ENCODE measurements at places on chromosomes 7 and 10.

- DNase-seq = no peak
Measured at GRCh38 chr10:104577861-104578521, 63.1 kb upstream of the SORCS3 start.

DNA sequence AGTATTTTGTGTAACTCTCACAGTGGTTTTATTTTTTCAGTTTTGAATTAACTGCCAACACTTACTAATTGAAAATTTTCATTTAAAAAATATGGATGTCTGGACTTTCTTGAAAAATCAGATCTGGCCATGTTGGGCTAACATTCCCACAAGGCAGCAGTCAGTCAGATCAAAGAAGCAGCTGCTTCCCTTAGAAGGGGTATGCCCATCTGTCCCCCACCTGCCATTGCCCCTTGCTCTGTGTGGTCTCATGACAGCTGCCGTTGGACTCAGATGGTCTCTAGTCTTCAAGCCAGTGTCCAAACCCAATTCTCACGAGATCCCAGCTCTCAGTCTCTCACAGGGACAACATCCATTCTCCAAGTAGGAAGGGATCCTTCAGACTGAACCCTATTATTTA, 212.1 kb upstream of the GHITM start:
- DNase-seq = no peak

DNA sequence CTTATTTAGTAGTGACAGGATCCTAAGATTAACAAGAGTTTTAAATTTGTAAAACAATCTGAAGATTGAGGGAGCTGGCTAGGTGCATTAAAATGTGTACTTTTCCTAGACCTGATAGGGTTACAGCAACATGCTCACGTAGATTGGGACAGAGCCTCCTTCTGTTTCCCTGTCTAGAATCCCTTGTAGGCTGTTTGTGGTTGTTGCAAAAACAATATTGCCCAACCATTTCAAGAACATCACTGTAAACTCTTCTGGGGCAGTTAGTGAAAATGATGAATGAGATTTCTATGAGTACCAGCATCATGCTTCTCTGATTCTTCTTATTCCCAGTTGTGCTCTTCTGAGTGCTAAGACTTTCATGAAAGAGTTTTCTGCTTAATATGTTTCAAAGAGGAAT, 14.7 kb upstream of the CPED1 start:
- DNase-seq = no peak

DNA sequence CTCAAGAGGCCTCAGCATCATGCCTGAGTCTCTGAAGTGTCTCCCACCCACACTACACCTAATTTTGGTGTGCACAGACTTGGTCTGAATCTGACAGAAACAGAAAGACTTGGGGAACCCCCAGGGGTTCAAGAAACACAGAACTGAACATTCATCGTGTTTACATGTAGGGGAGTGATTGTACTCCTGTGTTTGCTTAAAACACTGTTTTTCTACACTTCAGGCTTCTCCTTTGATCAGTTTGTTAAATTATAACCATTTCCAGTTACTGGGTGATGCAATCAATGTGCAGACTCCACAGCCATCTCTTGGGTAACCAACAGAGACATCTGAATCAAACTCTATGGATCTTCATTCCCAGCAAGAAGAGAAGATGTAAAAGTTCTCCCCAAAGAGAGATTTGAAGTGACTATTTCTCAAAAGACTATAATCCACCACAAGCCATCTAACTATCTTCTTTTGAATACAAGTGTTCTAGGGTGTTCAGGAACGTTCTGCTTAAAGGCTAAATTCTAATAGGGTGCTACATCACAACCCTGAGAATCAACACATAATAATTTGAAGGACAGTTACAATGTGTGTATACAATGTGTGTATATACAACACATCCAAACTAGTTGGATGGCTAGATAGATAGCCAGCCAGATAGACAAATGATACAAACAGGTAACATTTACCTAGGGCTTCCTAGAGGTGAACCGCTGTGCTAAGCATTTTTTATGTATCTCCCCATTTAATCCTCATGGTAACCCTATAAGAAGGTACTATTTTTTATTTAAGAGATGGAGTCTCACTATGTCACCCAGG, 34.2 kb downstream of the DNAJC12 start:
- DNase-seq = no peak

DNA sequence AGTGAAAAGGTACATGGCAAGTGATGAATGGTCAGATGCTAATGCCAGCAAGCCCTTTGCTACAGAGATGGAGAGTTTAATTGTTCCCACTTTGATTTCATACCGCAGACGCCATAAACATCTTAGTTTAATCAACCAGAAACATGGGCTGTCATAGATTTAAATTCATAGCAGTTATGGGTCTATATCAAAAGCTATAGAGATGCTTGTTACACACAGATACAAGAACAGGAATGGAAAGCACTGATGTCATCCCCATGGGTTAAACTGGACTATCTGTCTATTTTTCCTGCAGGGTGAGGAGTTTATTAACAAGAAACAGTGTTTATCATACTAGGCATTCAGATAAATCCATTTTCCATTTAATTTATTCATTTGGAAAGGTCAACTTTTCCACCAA, 409.2 kb downstream of the NRG3 start:
- no peak for DNase-seq

DNA sequence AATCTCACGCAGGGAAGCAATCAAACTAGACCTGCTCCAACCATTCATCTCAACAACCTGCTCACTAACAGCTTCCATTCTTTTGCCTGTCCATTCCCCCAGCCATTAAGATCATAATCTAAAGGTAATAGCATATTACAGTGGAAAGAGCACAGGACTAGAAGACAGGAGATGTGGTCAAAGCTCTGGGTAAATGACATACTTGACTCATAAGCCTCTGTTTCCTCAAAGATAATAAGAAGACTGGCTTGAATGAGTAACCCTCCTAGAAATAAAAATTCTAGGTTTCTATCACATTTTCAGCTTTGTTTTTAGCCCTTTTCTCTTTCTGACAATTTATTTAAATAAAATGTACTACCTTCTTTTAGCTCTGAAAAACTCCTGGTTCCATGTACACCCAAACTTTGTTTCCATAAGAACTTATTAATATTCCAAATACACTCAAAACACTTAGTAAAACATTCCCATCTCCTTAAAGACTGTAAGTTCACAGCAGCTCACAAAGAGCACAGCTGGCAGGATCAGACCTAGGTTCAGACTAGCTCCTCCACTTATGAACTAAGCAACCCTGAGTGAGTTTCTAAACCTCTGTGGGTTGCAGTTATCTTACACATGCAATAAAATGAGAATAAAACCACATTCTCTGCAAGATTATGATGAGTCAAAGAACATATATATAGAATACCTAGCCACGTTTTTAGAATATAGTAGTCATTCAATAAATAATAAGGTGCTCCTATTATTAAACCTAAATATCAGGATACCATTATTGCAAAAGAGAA, 11.6 kb downstream of the FAM204A start:
- no peak for DNase-seq

- no peak for DNase-seq
Measured at GRCh38 chr7:134602881-134603451, 43.7 kb upstream of the BPGM start.

- no peak for DNase-seq
Measured at GRCh38 chr7:148382596-148382995, 208.0 kb upstream of the C7orf33 start.

DNA sequence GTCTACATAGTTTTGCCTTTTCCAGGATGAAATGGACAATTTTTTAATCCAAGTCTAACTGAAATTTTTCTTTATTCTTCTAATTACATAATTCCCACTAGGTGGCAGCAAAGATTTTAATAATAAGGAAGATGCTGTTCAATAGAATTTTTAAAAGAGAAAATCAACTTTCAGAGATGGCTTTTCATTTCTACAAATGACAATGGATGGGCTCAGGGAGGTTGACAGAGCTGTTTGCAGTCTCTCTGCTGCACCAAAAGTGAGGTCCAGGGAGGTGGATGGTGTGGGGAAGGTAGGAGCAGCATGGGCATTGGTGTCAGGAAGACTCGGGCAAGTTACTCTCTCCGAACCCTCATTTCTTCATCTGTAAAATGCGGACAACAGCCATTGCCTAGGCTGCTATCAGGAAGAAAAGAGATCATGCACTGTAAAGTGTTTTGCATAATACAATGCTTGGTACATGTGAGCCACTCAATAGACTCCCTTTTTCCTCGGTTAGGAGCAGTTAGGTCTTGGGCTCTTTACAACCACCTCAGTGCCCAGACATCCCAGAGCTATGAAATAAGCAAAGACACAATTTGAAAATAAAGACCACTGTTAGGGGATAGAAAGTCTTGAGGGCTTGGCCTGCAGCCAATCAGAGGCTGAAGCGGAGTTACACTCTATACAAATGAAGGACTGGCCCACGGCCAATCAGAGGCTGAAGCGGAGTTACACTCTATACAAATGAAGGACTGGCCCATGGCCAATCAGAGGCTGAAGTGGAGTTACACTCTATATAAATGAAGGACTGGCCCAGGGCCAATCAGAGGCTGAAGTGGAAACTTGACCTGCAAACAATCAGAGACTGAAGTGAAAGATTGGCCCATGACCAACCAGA, 107.1 kb downstream of the ABLIM1 start:
- DNase-seq = no peak

GRCh38 chr10:120810298-120810697, 40.9 kb upstream of the WDR11 start:
- DNase-seq = no peak

- no peak for DNase-seq
Measured at GRCh38 chr7:151720280-151720679, 156.6 kb downstream of the PRKAG2 start.

- no peak for DNase-seq
Measured at GRCh38 chr7:151696721-151697514, 177.2 kb upstream of the RHEB start.

GRCh38 chr10:4813023-4813422, 13.0 kb upstream of the AKR1E2 start:
- DNase-seq = no peak

DNA sequence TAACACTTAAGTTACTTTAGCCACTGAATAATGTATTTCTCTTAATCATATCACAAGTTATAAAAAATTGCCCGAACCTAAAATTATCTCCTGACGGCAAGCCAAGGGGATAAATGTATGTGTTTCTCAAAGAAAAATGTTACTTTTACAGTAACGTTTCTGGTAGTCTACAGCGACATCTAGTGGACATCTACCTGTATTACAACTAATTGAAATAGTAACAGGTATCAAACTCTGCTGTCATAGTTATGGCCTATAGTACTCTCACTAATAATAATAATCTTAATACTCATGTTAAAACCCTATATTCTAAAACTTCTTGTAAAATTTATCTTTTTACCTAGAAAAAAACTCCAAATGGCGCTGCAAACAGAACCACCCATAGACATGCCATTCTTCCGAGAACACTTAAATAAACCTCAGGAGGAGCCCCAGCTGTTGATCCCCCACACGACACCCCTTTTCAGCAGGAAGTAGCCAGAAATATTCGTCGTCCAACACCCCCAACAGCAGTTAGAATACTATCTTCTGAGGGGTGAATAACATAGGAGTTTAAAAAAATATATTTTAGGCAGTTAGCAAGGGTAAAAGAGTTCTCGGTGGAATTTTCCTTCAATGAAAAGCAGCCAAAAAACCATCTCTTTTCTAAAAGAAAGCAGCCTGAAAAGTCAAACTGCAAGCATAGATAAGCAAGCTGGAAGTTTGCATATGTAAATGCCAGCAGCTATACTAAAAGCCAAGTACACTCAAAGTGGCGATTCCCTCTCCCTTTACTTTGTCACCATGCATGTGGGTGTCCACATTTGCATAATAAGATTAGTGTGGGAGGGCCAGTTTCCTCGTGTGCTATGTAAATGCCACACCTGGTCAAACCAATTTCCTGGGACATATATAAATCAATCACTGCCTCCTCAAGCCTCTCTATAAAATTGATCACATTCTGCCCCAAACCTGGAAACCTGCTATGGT, 40.5 kb upstream of the ZNF107 start:
- DNase-seq = no peak

- DNase-seq = no peak
Measured at GRCh38 chr10:47454780-47455058, 29.2 kb downstream of the ANXA8 start.

DNA sequence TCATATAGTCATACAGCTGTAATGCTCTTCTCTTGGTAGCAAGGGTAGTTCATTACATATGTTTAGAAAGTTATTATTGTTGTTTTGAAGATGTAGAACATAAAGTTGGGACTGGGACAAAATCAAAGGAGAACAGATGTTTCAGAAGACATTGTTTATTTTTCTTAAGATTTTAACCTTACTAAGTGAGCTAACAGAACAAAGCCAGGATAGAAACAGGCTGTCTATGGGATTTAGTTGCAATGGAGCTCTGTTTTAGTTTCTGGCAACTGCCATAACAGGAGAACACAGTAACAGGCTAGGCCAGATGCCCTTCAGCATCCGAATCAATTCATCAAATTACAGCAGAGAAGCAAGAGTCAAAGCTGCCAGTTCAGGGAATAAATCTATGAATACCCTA, 382.4 kb downstream of the ARL4A start:
- no peak for DNase-seq

- DNase-seq = peak; percentile 68
Measured at GRCh38 chr10:128035557-128035973, 90.7 kb downstream of the MKI67 start.

DNA sequence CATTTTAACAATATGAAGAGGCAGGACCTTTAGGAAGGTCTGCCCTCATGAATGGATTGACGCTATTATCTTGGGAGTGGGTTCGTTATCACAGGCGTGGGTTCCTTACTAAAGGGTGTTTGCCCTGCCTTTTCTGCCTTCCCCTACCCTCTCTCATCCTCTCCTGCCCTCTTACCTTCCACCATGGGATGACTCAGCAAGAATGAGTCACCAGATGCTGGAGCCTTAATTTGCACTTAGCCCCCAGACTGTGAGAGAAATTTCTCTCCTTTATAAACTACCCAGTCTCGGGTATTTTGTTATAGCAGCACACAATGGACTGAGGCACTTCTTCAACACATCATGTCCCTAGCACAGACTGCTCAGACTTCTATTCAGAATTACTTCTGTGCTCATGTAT, 31.4 kb upstream of the ZNF32 start:
- no peak for DNase-seq

GRCh38 chr10:33509231-33509831, 174.9 kb upstream of the NRP1 start:
- DNase-seq = no peak

GRCh38 chr10:70655316-70655715, 17.0 kb upstream of the ADAMTS14 start:
- DNase-seq = no peak

DNA sequence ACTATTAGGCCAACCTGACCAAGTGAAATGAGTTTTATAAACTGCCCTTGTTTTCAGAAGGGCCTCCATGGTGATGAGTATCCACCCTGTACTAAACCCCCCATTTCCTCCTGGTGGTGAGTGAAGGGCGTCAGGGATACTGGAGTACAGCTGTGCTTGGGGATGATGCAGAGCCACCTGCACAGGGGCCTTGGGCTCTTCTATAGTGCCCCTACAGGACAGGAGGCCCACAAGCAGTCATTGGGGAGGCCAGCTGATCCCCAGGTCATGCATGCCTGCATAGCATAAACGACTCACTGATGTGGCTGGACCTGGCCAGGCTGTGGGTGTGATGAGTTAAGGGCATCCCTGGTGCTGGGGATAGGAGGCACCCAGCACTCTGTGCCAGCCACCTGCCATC, 114.1 kb upstream of the CELF2 start:
- DNase-seq = no peak

Measured in activated T-cell treated with anti-CD3 and anti-CD28 coated beads, Interleukin-2, amount 50 U/mL, for 1 hour (primary cell).